ENCODE measurements at places on chromosomes 2 and 18. TPM values are rescaled to one million over a fixed set of nuclear protein-coding genes. Genes with fewer than 3 reads are reported as not detected.

- DNase-seq: no peak
These were observed 8.8 kb downstream of the IWS1 start for GRCh38 chr2:127517465-127517864.

- no peak for DNase-seq
These were observed 1204.0 kb upstream of the ZEB2 start for GRCh38 chr2:145723872-145724271.

The SERPINB11 gene
- total RNA-seq: not detected

The RGPD3 gene
- 0.80 TPM for total RNA-seq

- no peak for DNase-seq
These were observed 145.0 kb downstream of the MAP4K4 start for GRCh38 chr2:101842471-101842870.

GRCh38 chr18:9058406-9058805 is 44.1 kb upstream of the NDUFV2 start:
- DNase-seq: no peak

The FTCDNL1 gene
- total RNA-seq: 3.4 TPM

DNA sequence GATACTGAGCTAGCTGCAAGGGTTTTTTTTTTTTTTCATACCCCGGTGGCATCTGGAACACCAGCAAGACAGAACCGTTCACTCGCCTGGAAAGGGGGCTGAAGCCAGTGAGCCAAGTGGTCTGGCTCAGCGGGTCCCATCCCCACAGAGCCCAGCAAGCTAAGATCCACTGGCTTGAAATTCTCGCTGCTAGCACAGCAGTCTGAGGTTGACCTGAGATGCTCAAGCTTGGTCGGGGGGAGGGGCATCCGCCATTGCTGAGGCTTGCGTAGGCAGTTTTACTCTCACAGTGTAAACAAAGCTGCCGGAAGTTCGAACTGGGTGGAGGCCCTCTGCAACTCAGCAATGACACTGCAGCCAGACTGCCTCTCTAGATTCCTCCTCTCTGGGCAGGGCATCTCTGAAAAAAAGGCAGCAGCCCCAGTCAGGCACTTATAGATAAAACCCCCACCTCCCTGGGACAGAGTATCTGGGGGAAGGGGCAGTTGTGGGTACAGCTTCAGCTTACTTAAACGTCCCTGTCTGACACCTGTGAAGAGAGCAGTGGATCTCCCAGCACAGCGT is 5.1 kb upstream of the MIB1 start:
- no peak for DNase-seq

The CYRIA gene
- 13.2 TPM for total RNA-seq

The L3MBTL4 gene
- total RNA-seq: 26.8 TPM

Data from ovary (tissue), 10 donors.